Left lung (tissue), 14 donors: ENCODE measurements at places on chromosomes 4 and X. TPM values are rescaled to one million over a fixed set of nuclear protein-coding genes. Genes with fewer than 3 reads are reported as not detected.

Gene IGSF1
- not detected for total RNA-seq

Gene PTCHD1
- 0.35 TPM for total RNA-seq

Gene S100P
- total RNA-seq, result 5.9 TPM

Gene RTL9
- 0.70 TPM for total RNA-seq

Gene EVC2
- total RNA-seq, result 4.1 TPM

Gene CT47C1
- total RNA-seq, result not detected

Gene CT45A2
- not detected for total RNA-seq
